Stimulated activated CD8-positive, alpha-beta memory T cell treated with anti-CD3 and anti-CD28 coated beads, Interleukin-7, amount 100 ng/mL, for 1 hour (primary cell): ENCODE measurements at places on chromosomes 4 and X.

DNA sequence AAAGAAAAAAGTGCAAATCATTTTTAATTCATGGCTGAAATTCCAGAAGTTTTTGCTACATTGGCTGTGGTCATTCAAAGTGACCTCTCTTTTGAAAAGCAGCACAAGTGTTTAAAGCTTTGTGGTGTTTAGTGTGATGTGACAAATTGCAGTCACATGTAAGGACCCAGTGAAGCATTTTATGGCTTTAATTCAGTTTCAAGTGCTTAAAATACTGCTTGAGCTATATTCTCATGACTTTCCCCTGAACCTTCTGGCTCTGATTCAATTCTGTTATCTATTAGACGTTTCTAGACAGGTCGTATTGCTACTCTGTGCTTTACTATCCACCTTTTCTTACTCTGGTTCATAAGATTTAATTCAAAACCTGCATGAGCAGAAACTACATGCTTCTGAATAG, 105.8 kb downstream of the FAT4 start:
- DNase-seq = no peak

DNA sequence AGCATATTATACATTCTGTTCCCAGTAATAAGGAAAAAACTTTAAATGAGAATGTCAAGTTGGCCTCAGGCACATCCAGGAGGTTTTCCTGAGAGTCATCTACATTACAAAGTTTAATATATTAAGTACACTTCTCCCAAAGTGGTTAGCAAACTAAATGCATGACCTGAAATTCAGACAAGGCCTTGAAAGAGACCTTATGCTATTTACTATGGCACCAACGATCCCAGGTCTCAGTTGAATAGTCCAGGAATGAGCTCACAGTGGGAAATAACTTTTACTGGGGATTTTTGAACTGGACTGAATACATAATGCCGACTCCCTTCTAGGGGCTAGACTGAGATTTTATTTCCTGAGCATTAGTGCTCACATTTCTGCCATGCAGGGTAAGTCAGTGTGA, 1577.5 kb upstream of the PCDH7 start:
- DNase-seq = no peak

GRCh38 chr4:7845493-7846128, 94.0 kb downstream of the AFAP1 start:
- no peak for DNase-seq

- DNase-seq = no peak
Measured at GRCh38 chr4:6772223-6772928, 10.2 kb upstream of the KIAA0232 start.

DNA sequence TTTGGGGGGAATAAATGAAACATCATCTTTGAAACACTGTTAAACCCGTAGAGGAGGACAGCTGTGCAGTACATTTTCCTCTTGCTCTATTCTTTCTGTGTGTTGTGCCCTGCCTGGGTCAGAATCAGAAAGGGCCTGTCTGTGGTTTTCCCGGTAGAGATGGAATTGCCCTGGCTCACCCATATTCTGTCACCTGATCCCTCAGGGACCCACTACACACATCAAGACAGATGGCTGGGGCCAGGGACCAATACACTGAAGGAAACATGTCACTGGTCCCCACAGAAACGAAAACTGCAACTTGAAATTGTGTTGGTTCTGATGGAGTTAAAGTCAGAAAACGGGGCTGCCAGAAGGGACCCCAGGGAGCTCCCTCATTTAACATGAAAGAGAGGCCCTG, 114.9 kb downstream of the ZNF827 start:
- DNase-seq = no peak

- DNase-seq = no peak
Measured at GRCh38 chr4:7988437-7988836, 48.8 kb upstream of the AFAP1 start.
